ENCODE measurements at places on chromosomes 12 and 14.

DNA sequence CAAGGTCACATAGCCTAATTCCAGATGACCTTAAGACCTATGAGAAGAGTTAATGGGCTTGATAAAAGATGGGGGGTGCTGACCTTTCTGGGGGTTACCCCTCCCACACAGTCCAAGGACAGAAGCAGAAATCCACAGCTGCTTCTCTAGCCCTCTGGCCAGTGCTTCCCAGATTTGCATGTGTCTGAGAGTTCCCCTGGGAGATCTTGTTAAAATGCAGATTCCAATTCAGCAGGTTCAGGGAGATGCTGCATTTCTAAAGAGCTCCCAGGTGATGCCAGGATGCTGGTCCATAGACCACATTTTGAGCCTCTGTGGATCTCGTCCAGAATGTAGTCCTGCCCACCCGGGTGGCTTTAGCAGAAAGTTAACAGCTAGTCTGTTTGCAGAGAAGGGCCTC, 82.1 kb downstream of the WSCD2 start:
- DNase-seq = no peak

DNA sequence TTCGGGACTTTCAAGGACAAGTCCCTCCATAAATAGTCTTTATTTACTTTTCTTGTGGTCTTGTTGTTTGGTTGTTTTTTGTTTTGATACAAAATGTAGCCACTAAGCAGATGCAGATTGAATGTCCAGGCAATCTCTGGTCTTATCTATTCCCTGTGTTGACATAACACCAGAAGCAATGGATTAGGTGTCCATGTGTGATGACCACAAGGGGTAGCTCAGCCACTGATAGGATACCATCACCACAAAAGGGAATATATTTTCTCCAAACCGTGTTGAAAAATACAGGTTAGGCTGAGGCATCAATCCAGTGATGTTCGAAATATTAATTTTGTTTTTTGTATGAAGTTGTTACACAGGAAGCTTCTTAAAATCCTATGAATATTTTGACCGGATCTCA, 196.3 kb downstream of the EPS8 start:
- DNase-seq = no peak

DNA sequence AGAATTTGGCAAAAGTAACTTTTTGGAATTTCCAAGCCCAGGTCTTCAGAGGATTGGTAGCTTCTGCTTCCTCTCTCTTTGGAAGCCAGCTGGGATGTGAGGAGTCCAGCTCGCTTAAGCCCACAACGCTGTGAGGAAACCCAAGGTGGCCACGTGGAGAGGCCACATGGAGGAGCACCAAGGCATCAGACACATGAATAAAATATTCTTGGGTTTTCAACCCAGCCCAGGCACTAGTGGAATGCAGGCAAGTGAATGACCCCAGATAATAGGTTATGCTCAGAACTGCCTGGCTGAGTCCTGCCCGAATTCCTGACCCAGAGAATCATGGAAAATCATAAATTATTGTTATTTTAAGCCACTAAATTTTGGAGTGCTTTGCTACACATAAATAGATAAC, 119.7 kb upstream of the PARP11 start:
- DNase-seq = no peak

GRCh38 chr14:75906680-75907280, 75.0 kb downstream of the TGFB3 start:
- peak; percentile 51 for DNase-seq

DNA sequence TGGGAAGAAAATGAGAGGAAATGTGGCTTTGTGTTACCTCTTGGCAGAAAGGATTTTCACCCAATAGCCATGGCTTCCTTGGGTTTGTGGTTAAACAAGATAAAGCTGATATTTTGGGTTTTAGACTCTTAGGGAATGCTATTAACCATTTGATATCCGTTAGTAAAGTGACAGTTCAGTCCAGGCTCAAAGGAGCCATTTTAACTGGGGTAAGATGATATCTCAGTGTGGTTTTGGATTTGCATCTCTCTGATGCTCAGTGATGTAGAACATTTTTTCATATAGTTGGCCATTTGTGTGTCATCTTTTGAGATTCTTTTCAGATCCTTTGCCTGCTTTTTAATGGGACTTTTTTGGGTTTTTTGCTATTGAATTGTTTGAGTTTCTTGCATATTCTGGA, 30.1 kb downstream of the IFT43 start:
- no peak for DNase-seq

GRCh38 chr12:77584860-77585259, 245.8 kb upstream of the NAV3 start:
- no peak for DNase-seq

- peak; percentile 71 for DNase-seq
Observed at GRCh38 chr12:57216014-57216911, at the start of gene NXPH4. Gene NXPH4, plus strand, starts transcription at chr12:57216794. Its CDS starts 176 bp downstream, at chr12:57216970.

- no peak for DNase-seq
Observed at GRCh38 chr14:74664717-74665116, 48.2 kb downstream of the AREL1 start.

- DNase-seq = no peak
Observed at GRCh38 chr12:85448548-85449139, 168.6 kb downstream of the ALX1 start.

DNA sequence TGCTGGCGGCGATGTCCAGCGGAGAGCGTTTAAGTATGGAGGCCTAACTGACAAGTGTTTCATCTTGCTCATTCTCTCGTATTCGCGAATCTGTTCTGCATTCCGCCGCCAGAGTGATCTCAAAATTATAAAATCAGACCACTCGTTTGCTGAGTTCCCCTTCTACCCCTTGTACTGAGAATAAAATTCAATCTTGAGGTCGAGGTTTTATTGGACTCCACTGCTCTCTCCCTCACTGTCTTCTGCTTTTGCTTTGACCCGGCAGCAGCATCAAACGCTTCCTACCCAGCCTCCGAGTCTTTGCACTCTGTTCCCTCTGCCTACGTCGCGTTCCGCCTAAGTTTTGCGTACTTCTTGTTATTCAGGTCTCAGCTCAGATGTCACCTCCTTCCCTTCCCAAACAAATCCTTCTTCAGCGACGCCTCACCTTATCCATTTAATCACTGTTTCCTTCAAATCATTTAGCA, 462 bp downstream of the KNTC1 start:
- DNase-seq = no peak

- no peak for DNase-seq
Observed at GRCh38 chr12:71057330-71057729, 100.5 kb downstream of the TSPAN8 start.

GRCh38 chr14:57816568-57817284, 49.2 kb downstream of the SLC35F4 start:
- DNase-seq = no peak

GRCh38 chr14:33377596-33378390, 439.1 kb downstream of the NPAS3 start:
- DNase-seq = no peak

Data from activated T-cell treated with anti-CD3 and anti-CD28 coated beads, Interleukin-2, amount 50 U/mL, for 1 hour (primary cell).